LHCN-M2 (cell line): ENCODE measurements at places on chromosomes 12 and 14. TPM values are rescaled to one million over a fixed set of nuclear protein-coding genes. Genes with fewer than 3 reads are reported as not detected.

GRCh38 chr12:106197906-106198623 is 49.8 kb downstream of the CKAP4 start:
- no peak for DNase-seq

DNA sequence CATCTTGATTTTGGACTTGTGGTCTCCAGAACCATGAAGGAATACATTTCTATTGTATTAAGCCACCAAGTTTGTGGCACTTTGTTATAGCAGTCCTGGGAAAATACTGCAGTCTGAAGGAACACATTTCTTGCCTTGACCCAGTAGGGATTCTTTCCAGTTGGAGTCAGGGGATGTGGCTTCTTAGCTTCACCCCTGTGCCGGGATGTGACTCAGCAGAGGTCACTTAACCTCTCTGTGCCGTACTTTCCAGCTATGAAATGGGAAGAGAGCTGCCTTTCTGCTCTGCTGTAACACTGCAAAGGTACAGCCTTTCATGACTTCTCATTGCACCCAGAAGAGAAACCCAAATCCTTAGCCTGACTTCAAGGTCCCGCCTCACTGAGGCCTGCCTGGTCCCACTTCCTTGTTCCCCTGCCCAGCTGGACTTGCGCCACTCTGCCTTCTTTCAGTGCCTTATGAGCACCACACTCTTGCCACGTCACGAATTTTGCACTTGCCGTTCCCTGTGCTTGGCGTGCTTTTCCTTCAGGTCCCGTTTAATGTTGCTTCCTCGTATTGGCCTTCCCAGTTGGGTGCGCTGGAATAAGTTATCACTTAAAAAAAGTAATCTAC is 24.2 kb downstream of the CHST11 start:
- DNase-seq, result peak; percentile 68

DNA sequence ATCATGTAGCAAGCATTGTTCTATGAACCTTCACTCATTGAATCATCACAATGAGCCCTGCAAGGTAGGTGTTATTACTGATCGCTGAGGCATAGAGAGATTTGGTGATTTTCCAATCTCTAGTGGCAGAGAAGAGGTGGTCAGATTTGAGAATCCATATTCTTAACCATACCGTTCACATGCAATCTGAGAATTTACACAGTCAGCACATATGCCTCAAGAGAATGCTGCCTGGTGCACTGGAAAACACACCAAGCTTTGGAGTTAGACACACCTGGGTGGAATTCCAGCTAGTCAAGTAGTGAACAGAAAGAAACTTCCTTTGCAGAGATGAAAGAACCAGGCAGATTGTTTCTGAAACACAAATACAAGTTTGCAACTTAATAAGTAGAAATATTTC is 94.1 kb downstream of the LGR5 start:
- DNase-seq, result no peak

DNA sequence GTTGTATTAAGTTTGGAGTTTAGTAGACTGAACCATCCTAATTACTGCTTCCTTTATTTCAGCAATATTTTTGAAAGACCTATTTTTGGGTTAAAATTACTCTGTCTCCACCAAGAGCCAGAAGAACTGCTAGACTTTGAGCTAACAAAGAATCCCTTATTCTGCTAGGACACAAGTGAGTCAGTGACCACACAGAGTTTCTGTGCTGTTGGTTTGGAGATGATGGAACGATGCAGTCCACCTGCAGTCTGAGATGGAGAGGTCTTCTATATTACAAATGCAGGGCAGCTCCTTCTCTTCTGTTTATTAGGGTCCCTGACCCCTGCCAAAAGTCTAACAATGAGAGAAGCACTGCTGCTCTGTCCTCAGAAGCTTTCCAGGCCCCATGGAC is 6.7 kb upstream of the STXBP6 start:
- DNase-seq, result peak; percentile 41

RNASE3 gene
- total RNA-seq, result not detected in 2 replicates
